ENCODE measurements at places on chromosomes 16 and 17.
A peak's percentile ranks its signal among the peaks of the same experiment; 100 is the strongest.

GRCh38 chr17:72022328-72023275 is 98.2 kb upstream of the SOX9 start:
- DNase-seq = no peak

DNA sequence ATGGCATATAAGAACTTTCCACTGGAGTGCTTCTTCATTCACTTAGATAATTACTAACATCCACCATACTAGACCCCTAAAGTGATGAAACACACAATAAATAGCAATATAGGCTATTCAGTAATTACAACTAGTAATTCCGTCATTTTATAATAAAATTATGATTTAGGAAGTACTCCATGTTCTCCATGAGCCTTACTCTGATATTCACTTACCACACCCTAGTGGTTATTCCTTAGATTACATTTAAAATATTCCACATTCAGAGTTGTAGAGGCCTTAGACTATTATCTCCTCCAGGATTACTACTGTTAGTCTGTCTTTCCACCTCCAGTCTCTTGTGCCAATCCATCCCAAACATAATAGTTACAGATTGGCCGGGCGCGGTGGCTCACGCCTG is 62.4 kb downstream of the STH start:
- DNase-seq = no peak

DNA sequence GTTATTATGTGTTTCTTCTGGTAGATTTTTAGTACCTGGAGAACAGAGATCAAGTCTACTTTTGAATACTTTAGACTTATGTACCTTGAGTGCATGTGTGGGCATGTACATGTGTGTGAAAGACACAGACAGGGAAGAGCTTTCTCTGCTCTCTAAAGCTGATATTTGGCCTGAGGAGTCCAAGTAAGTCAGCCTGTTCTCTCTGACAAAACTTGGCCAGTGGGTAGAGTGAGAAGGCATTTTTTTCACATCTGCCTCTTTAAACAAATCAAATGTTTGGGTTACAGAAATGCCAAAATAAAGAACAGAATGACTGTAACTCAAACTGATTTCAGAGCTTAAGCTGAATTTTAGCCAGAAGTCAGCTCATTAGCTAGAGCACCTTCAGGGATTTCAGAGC is 309.7 kb upstream of the DYNLRB2 start:
- peak; percentile 5 for DNase-seq

DNA sequence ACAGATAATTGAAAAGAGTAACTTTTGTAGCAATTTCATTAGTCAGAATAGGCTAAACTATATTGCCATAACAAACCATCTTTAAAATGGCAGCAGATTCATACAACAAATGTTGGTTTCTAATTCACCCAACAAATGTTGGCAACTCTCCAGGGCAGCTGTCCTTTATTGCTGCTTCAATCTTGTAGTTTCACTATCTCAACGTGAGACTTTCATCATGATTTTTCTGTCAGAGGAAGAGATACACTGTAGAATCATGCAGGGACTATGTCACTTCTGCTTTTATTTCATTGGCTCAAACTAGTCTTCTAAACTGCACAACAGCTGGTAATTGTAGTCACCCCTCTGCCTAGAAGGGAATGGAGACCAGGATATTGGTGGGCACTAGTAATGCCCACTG is 174.2 kb downstream of the TANC2 start:
- DNase-seq = no peak

GRCh38 chr17:1447052-1447451 is 9.0 kb downstream of the CRK start:
- DNase-seq = no peak

DNA sequence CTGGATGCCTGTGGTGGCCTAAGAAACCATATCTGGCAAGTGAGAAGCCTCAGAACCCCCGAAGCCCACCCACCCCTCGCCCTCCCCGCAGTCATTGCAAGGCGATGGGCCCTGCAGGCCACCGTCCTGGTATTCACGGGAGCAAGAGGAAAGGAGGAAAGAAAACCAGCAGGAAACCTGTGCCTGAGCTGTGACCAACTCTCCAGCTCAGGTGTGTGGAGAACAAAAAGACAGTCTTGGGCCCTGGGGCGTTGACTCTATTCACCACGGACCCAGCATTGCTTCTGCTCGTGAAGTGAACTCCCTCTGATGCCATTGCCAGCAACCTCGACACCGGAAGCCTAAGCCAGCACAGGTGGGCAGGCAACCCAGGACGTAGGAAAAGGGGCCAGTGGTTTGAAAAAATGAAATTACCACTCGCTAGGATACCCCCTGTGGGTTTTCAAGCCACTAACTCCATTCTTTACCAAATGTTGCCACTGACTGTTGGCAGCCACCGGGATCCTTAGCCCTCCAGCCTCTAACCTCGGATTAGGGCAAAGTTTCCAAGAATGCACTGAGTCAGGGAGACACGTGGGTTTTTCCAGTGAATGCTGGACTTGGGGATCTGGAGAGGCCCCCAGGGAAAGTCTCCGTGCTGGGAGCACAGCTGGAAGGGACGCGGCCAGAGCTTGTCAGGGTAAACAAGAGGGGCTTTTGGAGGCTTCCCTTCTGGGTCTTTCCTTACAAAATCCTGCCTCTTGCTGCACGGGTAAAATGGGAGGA is 25.1 kb downstream of the FA2H start:
- no peak for DNase-seq

GRCh38 chr16:8544406-8544805 is 45.9 kb downstream of the TMEM114 start:
- DNase-seq = no peak

DNA sequence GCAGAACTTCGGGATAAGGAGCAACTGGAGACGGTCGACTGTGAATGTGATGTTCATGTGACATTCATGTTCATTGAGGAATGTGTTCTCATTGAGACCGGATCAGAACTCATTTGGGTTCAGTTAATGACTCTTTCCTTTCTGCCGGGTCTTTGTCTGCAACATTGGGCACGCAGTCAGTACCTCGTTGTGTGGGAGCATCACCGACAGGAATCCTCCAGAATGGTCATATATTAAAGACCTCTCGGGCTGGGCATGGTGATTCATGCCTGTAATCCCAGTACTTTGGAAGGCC is 144.6 kb downstream of the PITPNC1 start:
- DNase-seq = no peak

DNA sequence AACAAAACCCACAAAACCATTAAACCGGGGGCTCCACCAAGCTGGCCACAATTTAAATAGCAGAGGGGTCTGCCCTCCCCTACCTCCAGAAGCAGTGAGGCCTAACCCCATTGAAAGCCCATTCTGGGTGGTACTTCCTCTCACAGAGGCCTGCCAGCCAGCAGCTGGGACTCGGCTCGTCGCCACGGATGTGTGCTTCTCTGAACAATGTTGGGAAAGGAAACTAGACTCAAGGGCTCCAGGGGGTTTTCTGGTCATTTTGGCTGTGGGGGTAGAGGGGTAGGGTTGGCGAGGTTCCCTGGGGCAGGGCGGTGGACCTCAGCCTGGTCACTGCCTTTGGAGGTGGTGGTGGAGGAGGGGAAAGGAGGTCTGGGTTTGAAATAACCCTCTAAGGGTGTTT is 4.7 kb upstream of the PLCG2 start:
- DNase-seq = no peak

DNA sequence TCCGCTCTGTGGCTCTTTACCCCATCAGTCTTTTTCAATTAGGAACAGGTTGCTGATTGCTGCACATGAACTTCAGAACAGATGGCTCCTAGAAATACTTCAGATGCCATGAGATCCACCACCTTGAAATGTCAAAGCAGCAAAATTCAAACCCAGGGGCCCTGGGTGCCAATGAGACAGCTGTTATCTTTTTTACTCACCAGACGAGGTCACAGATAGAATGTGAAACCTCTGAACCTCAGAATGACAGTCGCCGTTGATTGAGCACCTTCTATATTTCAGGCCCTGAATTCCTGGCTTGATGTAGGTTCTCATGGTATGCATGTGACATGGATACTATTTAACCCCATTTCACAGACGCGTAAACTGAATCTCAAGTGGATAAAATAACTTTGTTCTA is 63.0 kb downstream of the MAF start:
- no peak for DNase-seq

All from prostate gland (tissue), 2 donors.